ENCODE measurements at places on chromosomes 4 and X. TPM values are rescaled to one million over a fixed set of nuclear protein-coding genes. Genes with fewer than 3 reads are reported as not detected.

The FAM156B gene
- 12.6 TPM for total RNA-seq

The ODAPH gene
- total RNA-seq, result not detected

The TMEM35A gene
- total RNA-seq, result not detected

The KCTD8 gene
- not detected for total RNA-seq

The SMIM20 gene
- 24.7 TPM for total RNA-seq

The PDGFC gene
- total RNA-seq, result not detected

The ATP1B4 gene
- total RNA-seq, result not detected

The OCIAD2 gene
- 64.0 TPM for total RNA-seq

The ADH1A gene
- total RNA-seq, result not detected

The PABPC5 gene
- not detected for total RNA-seq

The MAGEA4 gene
- not detected for total RNA-seq

The ETDA gene
- total RNA-seq, result not detected

The PCDH19 gene
- not detected for total RNA-seq

The MAEA gene
- 54.6 TPM for total RNA-seq

The CLDN22 gene
- not detected for total RNA-seq

The BRS3 gene
- total RNA-seq, result not detected

The ARSJ gene
- not detected for total RNA-seq

The SPATA18 gene
- total RNA-seq, result 0.40 TPM

Data from activated CD8-positive, alpha-beta memory T cell treated with anti-CD3 and anti-CD28 coated beads for 36 hours (primary cell).